ENCODE measurements at places on chromosomes 2 and 18.

GRCh38 chr2:61405813-61406212 is 65.1 kb downstream of the USP34 start:
- no peak for DNase-seq

DNA sequence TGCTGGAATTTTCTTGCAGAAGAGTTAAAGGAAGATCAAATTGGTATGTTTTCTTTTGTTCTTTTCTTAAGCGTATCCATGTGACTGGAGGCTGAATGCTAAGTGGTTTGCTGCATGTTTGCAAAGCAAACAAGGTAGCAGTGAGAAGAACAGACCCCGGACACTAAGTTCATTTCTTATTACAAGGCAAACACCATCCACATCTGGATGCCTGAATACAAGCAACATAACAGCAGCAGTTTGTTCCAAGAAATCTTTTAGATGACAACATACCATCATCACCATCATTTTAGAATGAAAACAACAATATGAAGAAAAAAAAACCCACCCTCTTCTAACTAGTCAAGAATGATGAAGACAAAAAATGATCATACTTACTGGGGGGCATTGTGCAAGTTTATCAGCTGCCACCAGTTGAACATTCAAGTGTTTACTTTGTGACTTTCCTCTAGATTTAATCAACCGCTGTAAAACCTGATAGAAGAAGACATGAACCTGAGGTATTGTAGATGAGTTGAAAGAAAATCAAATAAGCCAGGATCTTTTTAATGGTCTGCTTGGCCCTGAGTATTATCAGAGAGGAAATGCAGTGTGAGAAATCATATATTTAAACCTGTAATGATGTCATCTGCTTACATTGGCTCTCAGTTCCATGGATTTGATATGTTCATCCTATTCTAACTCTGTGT is 25.0 kb upstream of the ARL5A start:
- DNase-seq: no peak

GRCh38 chr2:45011621-45012602 is 2.7 kb upstream of the SIX2 start:
- DNase-seq: no peak

DNA sequence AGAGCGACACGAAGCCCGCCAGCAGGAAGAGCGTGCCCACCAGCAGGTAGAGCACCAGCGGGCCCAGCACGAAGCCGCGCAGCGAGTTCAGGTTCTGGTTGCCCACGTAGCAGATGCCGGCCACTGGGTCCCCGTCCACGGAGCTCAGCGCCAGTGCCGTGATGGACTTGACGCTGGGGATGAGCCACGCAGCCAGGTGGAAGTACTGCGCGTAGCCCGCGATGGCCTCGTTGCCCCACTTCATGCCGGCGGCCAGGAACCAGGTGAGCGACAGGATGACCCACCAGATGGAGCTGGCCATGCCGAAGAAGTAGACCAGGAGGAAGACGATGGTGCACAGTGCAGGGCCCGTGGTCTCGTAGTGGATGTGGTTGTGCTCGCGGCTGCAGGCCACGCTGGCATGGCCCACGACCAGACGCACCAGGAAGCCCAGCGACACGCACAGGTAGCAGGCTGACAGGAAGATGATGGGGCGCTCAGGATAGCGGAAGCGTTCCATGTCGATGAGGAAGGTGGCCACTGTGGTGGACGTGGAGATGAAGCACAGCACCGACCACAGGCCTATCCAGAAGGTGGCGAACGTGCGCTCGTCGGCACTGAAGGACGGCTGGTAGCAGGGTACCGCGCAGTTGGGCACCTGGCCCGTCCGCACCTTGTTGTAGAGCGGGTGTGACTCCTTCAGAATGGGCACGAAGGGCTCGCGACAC is 2.1 kb downstream of the FZD5 start:
- DNase-seq: no peak

GRCh38 chr2:131045286-131046027 is 47.8 kb downstream of the FAM168B start:
- DNase-seq: no peak

All from GM12892 (cell line).